NAMALWA (cell line): ENCODE measurements at places on chromosomes 11 and 22.

GRCh38 chr11:36672815-36673450 lies 74.9 kb upstream of the RAG2 start:
- DNase-seq, result peak; percentile 64

- DNase-seq, result no peak
These were observed 4.7 kb downstream of the LMF2 start for GRCh38 chr22:50502628-50503474.

GRCh38 chr22:47445716-47446290 lies 683.4 kb downstream of the TBC1D22A start:
- DNase-seq, result no peak

GRCh38 chr22:39296535-39296934 lies 22.9 kb downstream of the RPL3 start:
- DNase-seq, result no peak

GRCh38 chr11:76629853-76630599 lies 40.5 kb downstream of the LRRC32 start:
- no peak for DNase-seq

DNA sequence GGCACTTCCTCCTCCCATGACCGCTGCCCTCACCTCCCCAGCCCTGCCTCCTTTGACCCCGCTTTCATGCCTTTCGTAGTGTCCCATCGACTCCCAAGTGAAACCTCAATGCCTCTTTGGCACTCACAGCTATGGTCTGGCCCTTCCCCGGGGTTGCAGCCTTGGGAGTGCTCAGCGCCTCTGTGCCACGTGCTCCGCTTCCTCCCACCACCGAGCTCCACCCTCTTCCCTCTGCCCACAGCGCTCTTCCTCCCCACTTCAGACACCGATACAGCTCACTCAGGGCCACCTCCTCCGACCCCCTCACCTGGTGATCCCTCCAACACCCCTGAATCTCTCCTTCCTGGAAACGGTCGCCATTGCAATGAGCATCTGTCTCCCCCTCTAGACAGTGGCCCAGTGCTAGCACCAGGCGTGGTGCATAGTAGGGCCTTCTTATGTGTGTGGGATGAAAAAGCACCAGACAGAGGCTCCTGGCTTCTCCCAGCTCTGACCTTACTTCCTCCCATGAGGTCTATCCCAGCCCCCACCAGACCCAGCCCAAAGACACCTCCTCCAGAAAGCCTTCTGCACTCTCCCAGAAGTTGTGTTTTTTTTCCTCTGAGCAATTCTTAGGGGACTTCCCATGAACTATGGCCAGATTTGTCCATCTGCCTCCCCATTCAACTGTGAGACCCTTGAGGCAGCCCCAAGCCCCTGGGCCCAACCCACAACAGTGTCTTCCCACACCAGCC lies 16.4 kb upstream of the SCGB1A1 start:
- DNase-seq, result no peak

GRCh38 chr11:76787911-76788596 lies 4.9 kb downstream of the TSKU start:
- no peak for DNase-seq
